ENCODE measurements at places on chromosomes 2 and 18.

GRCh38 chr2:37969731-37970130, 44.6 kb downstream of the RMDN2 start:
- DNase-seq: no peak

- DNase-seq: no peak
Observed at GRCh38 chr18:47915229-47915628, 15.2 kb downstream of the SMAD2 start.

- no peak for DNase-seq
Observed at GRCh38 chr2:15769676-15770547, 170.4 kb upstream of the MYCN start.

DNA sequence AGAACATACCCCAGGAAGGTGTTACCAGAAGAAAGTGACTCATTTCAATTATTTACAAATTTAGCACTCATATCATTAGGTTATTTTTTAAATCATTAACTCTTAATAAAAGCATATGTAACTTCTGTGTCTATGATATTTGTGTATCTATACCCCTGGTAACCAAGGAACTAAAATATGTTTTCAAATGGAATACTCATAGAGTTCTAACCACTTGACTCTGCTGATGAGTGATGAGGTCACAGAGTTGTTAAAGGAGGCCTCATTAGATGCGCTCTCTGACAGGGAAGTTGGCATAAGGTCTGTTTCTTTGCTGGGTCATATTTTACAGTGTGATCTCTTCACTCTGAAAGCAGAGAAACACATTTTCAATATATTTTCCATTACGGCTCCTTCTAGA, 73.4 kb downstream of the CCDC150 start:
- DNase-seq: no peak

GRCh38 chr2:72011370-72011689, 136.3 kb downstream of the CYP26B1 start:
- DNase-seq: no peak

GRCh38 chr2:19916385-19916950, 14.7 kb upstream of the TTC32 start:
- DNase-seq: no peak

All from activated CD8-positive, alpha-beta memory T cell treated with anti-CD3 and anti-CD28 coated beads for 1 hour (primary cell).